ENCODE measurements at places on chromosomes 16 and 17.

DNA sequence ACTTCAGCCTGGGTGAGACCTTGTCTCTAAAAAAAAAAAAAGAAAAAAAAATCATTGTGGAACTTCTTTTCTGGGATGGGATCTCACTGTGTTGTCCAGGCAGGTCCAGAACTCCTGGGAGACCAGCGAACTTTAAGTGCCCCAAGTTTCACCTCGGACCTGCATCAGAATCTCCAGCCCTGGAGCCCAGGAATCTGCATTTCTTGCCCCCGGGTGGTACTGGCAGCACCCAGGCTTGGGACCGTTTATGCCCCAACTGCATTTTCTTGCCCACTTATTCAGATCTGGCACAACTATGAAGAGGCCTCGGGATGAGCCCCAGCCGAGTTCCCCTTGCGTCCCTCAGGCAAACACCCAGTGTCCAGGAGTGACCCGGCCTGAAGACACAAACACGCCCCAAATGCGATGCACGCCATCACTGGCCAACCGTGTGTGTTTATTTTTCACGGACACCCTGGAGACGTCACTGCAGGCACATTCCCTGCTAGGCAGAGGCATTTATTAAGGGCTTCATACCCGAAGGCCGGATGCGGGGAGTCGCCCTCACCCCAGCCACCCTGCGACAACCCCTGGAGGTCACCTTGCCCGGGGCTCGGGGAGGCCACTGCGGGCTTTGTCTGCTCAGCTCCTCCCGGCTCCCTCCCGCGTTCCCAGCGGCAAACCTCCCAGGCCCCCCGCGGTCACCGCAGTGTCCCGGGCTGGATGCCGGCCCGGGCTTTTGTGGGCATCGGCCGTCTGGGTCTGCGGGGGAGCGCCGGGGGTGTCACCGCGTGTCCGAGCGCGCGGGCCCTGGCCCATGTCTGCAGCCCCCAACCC is 684 bp upstream of the SPIRE2 start:
- DNase-seq, result no peak

GRCh38 chr16:68276223-68276622 is 11.9 kb downstream of the SLC7A6 start:
- no peak for DNase-seq

GRCh38 chr16:67432506-67432890 is 1.6 kb downstream of the HSD11B2 start:
- no peak for DNase-seq

- no peak for DNase-seq
These were observed 1.9 kb downstream of the CDH13 start for GRCh38 chr16:82628711-82629110.

DNA sequence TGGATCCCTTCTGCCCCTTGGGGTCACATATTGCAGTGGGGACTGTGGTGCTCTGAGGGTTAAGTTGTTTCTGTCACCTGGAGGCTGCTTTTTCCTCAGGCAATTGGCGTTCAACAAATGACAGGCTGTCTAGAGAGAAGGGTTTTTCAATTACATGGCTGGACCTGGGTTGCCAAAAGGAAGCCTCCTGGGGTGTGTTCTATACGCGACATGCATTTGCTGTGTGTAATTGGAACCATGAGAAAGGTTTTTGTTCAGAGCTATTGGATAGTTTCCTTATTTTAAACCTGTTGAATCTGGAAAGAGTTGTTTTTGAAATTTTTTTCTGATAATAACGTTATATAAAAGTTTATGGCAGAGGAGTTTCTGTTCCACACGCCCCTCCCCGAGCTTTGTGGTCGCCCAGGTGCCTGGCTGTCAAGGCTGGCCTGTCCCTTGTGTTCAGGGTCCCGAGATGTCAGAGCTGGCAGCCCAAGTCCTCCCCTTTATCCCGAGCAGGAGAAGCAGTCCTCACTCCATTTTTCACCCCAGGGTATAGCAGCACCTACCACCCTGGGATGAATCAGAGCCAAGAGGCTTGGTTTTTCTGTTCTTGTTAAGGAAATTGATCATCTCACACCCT is 26.1 kb upstream of the ZNF750 start:
- DNase-seq, result no peak

DNA sequence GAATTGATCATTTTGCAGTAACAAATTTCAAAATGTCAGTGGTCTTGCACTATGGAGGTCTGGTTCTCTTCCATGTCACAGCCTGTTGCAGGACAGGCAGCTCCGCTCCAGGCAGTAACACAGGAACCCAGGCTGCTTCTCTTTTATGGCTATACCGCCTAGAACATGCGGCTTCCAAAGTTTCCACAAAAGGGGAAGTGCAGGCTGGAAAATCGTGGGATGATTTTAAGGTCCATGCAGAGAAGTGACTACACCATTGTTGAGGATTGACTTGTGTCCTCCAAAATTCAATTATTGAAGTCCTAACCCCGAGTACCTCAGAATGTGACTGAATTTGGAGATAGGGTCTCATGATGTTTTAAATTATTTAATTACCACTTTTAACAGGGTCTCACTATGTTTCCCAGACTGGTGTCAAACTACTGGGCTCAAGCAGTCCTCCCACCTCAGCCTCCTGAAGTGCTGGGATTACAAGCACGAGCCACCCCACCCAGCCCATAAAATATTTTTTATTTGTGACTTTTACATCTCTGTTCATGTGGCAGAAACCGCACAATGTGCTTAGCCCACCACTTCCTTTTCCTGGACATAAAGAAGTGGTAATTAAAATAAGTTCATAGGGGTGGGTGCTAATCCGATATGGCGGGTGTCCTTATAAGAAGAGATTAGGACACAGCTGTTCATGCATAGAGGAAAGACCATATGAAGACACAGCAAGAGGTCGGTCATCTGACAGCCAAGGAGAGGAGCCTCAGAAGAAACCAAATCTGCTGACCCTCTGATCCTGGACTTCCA is 279.2 kb upstream of the RPL38 start:
- no peak for DNase-seq

GRCh38 chr17:32623196-32623595 is 136.4 kb downstream of the CDK5R1 start:
- DNase-seq, result no peak

- DNase-seq, result peak; percentile 57
These were observed 18.8 kb upstream of the GAA start for GRCh38 chr17:80082403-80083135.

DNA sequence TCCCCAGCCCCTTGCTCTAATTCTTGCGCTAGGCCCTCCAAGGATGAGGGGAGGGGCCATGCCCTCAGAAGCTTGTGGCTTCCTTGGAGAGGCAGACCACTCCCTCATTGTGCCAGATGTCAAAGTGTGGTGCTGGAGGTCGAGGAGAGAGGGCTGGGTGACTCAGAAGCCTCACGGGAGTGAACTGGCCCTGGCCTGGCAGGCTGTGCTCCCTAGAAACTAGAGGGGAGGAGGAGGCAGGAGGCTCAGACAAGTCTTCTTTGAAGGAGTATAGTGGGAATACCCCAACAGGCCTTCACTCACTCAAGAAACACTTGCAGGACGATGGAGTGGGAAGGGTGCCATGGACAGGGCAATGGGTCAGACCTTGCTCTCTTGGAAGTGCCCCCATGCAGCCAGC is 18.5 kb downstream of the ANKRD40 start:
- no peak for DNase-seq

GRCh38 chr16:54422159-54422558 is 135.6 kb upstream of the IRX3 start:
- no peak for DNase-seq

DNA sequence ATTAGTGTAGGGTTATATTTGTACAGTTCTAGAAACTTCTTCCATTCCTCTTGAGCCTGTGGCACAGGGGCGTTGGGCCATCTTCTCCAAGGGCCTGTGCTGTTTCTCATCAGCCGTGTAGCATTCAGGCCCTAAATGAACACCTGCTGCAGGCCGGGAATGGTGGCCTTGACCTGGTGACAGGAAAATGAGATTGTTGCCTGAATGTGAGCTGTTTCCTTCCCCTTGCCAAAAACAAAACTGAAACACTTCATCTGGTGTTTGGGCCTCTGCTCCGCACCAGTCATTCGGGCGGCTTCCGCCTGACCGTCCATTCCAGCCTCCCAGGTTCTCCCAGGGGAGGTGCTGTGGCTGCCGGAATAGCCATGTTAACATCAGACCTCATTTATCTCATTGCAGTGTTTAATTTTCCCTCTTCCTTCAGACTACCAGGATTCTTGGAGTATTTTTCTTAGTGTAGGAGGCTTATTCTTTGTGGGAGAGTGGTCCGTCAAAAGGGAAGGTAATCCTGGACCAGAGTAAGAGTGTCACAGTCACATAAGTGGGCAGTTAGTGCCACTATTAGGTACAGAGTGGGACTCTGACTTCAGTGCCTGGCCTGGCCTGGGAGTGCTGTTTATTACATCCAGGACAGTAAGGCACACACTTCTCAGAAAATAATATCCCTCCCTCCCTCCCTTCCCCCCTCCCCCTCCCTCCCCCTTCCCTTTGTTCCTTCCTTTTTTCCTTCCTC is 61.9 kb downstream of the WWP2 start:
- DNase-seq, result peak; percentile 72

- DNase-seq, result no peak
These were observed 902 bp downstream of the DLX4 start for GRCh38 chr17:49969795-49970389.

- no peak for DNase-seq
These were observed 48.6 kb downstream of the SLC39A11 start for GRCh38 chr17:73043686-73044581.

DNA sequence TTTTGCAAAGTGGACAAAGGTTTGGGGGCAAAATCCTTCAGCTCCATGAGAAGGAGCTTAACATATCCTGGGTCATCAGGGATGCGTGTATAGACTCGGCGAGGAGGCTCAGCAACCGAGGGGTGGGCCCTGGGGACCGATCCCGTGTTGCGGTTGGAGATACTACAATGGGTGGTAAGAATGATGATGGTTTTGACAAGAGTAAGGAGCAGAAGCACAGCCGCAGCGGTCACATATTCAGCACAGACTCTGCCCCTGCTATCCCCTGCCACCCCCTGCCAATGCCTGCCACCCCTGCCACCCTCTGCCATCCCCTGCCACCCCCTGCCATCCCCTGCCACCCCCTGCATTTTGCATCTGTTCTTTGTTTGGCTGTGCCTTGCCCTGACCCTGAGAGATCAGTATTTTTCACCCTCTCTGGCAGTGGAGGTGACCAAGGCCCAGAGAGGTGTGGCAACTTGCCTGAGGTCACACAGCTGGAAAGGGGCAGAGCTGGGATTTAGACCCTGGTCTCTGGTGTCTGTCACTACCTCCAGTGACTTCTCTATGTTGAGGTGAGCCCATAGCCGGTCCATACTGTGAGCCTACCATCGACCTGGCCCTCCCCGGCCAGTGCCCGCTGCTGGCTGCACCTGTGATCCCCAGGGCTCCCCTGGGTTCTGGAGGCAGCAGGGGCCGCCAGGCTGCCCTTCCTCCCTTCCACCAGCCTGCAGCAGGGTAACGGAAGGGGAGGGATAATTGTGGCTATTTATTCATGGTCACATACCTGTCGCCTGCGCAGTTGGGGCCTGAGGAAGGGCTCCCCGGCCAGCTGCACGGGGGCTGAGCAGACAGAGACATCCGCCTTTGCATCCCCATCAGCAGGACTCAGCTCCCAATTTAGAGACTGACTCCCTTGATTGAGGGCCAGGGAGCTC is 74.9 kb upstream of the CBX4 start:
- DNase-seq, result no peak

DNA sequence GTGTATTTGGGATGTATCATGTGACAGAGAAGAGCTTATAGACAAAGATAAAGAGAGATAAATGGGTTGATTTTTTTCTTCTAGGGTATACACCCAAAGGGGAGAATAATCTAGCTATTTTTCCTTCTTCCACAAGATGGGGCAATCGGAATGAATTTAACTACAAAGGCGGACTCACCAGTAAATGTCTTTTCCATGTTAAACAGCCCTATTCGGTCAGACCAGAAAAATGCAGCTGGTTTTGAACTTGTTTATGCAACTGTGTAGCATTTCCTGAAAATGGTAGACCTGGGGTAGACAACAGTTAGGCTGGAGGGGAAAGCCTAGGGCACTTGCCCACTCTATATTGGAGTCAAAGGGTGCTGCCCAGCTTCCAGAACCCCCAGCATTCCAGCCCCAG is 477.1 kb downstream of the TOX3 start:
- DNase-seq, result no peak

DNA sequence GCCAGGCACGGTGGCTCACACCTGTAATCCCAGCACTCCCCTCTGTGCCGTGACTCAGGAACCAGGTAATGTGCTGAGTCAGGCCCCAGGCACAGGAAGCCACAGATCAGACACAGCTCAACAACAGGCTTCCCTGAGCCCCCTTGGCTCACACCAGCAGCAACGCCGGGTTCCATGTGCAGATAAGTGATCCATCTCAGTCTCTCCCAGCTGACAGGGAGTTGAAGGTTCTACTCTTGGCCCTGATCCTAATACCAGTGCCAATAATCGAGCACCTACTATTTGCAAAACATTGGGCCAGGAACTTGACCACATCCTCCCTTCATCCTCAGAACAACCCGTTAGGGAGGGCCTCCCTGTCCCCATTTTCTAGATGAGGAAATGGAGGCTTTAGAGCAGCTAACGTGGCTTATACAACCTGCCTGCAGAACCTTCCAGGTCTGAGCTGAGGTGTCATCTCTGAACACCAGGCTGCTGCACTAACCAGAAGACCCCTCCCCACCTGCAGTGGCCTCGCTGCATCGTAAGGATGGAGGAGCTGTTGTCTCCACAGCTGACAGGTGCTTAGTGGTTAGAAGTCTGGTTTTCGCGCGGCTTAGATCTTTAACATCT is 64.8 kb upstream of the AMZ2 start:
- DNase-seq, result no peak

GRCh38 chr16:381789-382717 is at the start of gene PGAP6:
PGAP6 (minus strand) TSS chr16:381978; CDS start chr16:381821, 157 bp downstream.
- peak; percentile 86 for DNase-seq

DNA sequence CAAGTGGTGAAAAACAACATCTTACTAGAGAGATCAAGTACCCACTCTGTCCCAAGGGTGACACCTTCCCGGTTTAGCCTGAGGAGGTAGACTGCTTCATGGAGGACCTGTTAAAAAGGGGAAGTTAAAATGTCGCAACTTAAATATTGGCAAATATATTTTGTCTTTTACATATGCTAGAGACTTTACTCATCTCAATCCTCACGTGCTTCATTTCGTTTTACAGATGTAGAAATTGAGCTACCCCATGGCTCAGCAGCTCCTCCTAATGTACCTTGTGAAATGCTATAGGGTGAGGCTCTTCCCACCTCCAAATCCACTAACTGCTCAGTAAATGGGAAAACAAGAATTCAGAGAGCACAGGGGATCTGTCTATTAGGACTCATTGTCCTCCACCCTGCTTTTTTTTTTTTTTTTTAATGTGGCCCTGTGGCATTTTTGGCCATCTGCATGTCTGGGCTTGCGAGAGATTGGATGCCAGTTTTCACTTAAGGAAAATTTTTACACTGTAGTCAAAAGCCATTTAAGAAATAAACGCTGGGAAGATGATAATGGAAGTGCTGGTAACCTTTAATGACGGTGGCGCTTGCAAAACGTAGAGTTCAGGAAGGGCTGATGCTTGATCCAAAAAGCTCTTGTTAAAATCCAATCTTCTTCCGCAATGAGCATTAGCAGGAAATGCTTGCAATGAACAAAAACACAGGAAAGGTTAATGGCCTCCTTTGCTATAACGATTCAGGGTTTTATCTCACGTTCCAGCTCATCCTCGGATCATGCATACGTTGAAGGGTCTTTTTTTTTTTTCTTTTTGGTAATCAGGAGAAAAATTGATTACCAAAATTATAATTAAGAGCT is 39.8 kb downstream of the HSBP1 start:
- DNase-seq, result no peak

Measured in GM18507 (cell line).